HepG2 (cell line): ENCODE measurements at places on chromosomes 13 and 19. TPM values are rescaled to one million over a fixed set of nuclear protein-coding genes. Genes with fewer than 3 reads are reported as not detected.

GRCh38 chr13:28641600-28641926, 17.4 kb upstream of the POMP start:
- DNase-seq = peak; percentile 10

DNA sequence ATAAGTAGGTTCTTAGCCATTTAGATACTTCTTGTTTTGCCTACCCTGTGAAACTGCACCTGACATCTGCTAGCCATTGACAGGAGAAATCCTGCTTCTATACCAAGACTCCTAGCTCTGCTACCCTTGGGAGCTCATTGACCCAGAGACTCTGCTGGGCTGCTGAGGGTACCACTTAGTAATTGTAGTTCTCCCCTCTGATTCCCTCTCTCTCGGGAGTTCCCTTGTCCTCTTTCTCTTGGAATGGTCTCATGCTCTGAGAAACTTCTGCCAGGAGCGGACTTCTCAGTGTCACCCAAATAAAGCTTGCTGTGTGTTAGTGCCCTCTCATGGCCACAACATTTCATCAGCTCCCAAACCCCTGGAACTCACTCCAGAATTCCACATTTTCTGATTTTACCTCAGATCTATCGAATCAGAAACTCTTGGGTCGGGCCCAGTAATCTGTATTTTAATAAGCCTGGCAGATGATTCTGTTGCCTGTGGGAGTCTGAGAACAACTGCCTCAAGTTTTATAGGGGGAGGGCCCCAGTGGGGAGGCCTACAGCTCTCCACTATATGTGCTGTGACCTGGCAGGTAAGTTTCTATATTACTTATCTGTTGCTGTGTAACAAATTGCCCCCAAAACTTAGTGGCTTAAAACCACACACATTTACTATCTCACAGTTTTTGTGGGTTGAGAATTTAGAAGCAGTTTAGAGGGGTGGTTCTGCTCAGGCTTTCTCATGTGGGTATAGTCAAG, 221.1 kb downstream of the TDRD3 start:
- DNase-seq = peak; percentile 32

The SIGLECL1 gene
- total RNA-seq = not detected in 2 replicates

- DNase-seq = no peak
These were observed 280.5 kb upstream of the TSHZ3 start for GRCh38 chr19:31629579-31630363.

- DNase-seq = no peak
These were observed 15.2 kb upstream of the CEBPA start for GRCh38 chr19:33317517-33317916.

- no peak for DNase-seq
These were observed 48.9 kb downstream of the TPP2 start for GRCh38 chr13:102645701-102646100.

The GAPDHS gene
- not detected in 2 replicates for total RNA-seq

DNA sequence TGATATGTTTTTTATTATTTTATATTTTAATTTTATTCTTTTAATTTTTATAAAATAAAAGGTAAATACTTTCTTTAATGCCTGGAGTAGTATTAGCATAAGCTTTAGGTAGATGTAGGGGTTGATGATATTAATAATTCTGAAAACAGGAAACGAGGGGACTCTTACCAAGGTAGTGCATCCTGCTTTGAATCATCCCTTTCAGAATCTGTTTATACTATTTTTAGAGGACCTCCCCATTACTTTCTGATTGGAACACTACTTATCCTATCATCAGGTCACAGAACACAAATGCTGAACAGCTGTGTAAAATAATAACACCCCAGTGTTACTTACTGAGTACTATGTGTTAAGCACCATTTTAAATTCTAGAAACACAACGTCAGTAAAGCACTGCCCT, 27.3 kb downstream of the COG6 start:
- no peak for DNase-seq

The PDCD5 gene
- 332 and 370 TPM in 2 replicates for total RNA-seq

GRCh38 chr13:54980651-54981050, 1952.0 kb downstream of the OLFM4 start:
- DNase-seq = no peak

DNA sequence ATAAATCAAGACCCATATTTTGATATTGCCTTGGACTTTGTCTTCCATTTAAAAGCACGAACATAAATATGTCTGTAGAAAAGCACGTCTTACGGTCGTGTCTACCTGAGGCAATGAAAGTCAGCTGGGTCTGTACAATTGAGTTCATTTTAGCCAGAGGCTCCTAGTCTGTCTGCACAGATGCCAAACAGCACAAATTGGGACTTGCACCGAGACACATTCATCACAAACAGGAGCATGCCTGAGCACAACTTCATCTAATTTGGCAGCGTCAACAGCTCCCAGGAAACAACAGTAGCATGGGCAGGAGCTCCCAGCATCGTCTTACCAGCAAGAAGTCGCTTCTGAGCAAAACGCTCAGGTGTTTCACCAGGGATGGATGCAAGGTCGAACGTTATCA, 687.0 kb downstream of the EFNB2 start:
- DNase-seq = no peak

GRCh38 chr13:93769607-93770006, 543.0 kb downstream of the GPC6 start:
- DNase-seq = no peak

The IFNL3 gene
- not detected in 2 replicates for total RNA-seq

DNA sequence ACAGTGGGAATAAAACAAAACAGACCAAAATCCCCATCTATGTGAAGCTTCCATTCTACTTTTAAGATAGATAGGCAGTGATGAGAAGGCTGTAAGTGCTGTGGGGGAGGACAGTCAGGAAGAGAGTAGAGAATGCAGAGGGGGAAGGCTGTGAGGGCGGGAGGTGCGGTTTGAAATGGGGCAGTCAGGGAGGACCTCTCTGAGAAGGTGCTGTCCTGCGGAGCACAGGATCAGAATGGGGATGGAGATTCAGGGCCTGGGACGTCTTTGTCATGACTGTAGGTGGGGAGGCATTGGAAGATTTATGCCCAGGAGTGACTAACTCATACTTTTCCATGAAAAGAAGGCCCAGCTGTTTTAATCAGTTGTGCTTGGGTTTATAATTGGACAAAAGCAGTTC, 3.9 kb upstream of the GPR183 start:
- no peak for DNase-seq

- DNase-seq = no peak
These were observed 534 bp downstream of the STK24 start for GRCh38 chr13:98576200-98576945.

The LRRC63 gene
- not detected in 2 replicates for total RNA-seq

DNA sequence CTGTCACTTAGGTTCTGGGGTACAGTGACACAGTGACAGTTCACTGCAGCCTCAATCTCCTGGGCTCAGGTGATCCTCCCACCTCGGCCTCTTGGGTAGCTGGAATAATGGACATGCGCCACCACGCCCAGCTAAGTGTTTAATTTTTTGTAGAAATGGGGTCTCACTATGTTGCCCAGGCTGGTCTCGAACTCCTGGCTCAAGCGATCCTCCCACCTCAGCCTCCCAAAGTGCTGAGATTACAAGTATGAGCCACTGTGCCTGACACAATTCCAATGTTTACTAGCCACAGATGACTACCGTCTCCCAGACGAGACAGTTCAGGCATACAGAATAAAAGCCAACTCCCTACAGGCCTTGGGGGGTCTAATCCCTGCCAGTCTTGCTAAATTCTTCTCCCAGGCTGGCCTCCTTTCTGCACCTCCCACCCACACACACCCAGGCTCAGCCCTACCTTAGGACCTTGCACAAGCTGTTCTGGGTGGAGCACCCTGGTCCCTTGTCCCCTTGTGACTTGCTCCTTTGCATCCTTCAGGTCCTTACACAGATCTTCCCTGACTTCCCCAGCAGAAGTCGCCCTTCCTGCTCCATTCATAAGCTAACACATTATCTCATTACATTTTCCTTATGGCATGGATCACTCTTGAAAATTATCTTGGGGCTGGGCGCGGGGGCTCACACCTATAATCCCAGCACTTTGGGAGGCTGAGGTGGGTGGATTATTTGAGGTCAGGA, 106.4 kb downstream of the INSR start:
- no peak for DNase-seq

The CD37 gene
- total RNA-seq = not detected in 2 replicates

DNA sequence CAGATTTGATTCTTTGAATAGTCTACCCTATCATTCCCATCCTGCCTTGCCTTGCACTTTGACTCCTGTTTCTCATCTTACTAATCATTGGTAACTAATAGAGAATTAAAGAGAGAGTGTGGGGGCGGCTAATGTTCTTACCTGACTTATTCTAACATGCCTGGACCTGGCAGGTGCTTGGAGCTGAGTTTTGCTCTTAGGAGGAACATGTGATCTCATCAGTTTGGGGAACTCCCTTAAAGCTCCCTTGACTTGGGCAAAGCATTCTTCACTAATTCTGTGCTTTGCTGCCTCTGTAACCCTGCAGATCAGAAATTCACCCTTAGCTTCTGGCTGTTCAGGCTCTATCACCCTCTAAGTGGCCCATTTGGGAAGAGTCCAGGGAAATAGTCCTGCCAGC, 861.1 kb downstream of the GPC5 start:
- no peak for DNase-seq

- no peak for DNase-seq
These were observed 9.0 kb downstream of the ABHD8 start for GRCh38 chr19:17294051-17294891.

The N4BP2L1 gene
- total RNA-seq = 11.8 and 13.2 TPM in 2 replicates

The CGB7 gene
- total RNA-seq = not detected in 2 replicates

The TMPRSS9 gene
- 1.4 and 2.5 TPM in 2 replicates for total RNA-seq

- no peak for DNase-seq
These were observed 62.3 kb upstream of the STARD13 start for GRCh38 chr13:33347861-33348260.

DNA sequence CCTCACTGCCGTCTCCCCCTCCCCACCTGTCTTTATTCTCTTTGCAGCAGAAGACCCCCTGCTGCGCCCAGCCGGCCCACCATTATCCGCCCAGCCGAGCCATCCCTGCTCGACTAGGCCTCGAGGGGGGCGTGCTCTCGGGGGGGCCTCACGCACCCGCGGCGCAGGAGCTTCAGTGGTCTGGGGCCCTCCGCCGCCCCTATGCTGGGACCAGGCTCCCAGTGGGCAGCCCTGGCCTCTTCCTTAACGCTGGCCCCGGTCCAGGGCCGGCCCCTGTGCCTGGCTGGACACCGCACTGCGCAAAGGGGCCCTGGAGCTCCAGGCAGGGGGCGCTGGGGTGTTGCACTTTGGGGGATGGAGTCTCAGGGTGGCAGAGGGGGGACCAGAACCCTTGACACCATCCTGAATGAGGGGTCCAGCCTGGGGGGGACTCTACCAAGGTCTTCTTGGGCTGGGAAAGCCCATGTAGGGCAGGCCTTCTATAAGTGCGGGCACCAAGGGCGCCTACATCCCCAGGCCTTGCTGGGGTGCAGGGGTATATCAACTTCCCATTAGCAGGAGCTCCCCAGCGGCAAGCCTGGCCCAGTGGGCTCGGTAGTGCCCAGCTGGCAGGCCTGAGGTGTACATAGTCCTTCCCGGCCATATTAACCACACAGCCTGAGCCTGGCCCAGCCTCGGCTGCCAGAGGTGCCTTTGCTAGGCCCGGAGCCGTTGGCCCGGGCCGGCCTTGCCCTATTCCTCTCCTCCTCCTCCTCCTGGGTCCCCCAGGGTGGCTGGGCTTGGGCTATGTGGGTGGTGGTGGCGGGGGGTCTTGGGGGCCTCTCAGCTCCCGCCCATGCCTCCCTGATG, 4.9 kb downstream of the TMED1 start:
- DNase-seq = no peak

DNA sequence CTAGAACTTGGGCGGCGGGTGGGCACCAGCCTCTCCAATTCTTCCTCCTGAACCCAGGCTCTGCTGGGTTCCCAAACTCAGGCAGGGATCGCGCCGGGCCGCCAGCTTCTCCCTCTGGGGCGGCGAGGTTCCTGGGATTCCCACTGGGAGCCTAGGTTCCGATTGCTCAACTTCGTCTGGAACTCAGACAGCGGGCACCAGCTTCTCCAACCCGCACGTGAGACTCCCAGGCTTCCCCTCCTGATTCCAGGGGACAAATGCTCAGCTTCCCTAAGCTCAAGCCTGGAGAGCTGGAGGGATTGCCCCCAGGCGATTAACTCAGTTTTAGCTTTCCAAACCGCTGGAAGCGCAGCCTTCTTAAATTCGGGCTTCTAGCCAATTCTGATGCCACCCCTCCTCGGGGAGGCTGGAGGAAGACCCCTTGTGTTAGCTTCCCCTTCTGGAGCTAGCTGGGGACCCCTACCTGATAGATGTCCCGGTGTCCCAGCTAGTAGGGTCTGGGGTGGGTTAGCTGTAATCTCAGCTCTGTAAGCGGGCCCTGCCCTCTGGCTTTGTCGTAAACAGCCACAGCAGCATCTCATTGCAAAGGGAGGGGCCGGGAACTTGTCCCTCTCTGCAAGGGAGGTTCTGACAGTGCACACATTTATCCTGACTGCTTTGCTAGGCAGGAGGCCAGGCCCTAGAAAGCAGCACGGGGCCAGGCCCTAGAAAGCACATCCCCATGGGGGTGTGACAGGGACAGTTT, 671 bp downstream of the MCOLN1 start:
- peak; percentile 17 for DNase-seq

The KLK4 gene
- not detected in 2 replicates for total RNA-seq

The ICAM4 gene
- 1.5 and 2.9 TPM in 2 replicates for total RNA-seq

DNA sequence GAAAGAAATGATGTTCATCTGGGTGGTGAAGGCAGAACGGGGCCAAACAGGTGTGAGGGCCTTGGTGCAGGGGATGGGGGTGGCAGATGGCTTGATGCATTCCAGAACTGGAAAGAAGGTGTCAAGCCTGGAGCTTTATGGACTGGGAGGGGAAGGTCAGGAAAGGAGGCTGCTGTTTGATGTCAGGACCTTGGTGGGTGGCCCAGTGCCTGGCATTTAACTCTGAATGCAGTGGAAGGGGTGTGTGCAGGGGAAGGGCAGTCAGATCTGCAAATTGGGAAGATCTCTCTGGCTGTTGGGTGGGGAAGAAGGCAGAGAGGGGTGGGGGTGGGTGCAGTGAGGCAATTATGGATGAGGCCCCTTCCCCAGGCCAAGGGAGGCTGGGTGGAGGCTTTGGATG, 11.7 kb downstream of the KCTD15 start:
- DNase-seq = no peak

The ARHGEF18 gene
- total RNA-seq = 14.5 and 17.5 TPM in 2 replicates

- DNase-seq = no peak
These were observed 924.2 kb downstream of the UQCRFS1 start for GRCh38 chr19:28288572-28289264.

DNA sequence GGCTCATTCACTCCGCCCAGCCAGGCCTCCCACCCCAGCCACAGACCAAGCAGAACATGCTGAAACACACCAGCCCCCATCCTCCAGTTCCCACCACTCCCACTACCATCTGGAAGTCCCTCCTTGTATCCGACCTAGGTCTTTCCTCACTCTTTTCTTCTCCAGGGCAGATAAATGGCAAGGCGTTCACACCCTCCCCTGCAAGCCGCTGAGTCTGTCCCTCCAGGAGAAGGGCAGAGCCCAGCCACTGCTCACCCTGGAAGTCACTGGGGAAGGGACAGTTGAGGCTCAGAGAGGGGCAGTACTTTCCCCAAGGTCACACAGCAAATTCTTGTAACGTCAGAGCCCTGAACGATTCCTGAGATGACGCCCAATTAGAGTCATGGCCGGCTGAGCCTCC, 45.5 kb upstream of the NFIC start:
- DNase-seq = no peak

DNA sequence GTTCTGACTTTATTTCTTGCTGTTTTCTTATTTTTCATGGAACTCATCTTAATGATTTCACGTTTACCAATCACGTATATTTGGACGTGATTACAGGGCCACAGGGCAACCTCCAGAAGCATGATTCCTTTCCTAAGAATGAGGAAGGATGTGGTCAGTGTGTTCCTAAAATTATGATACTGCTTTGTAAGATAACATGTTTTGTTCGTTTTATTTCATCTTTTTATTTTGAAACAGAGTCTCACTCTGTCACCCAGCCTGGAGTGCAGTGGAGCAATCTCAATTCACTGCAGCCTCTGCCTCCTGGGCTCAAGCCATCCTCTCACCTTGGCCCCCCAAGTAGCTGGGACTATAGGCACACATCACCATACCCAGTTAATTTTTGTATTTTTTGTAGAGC, 24.8 kb upstream of the LAIR1 start:
- no peak for DNase-seq
